Smooth muscle cell of trachea (primary cell): ENCODE measurements at places on chromosomes 5 and 9. TPM values are rescaled to one million over a fixed set of nuclear protein-coding genes. Genes with fewer than 3 reads are reported as not detected.

ZFP2 gene
- total RNA-seq = 1.6 and 1.8 TPM in 2 replicates

SPATA31A3 gene
- not detected in 2 replicates for total RNA-seq

EPB41L4B gene
- 0.15 and 0.66 TPM in 2 replicates for total RNA-seq

CCL21 gene
- not detected in 2 replicates for total RNA-seq

OGN gene
- 17.5 and 19.6 TPM in 2 replicates for total RNA-seq

MCC gene
- total RNA-seq = 33.5 and 51.3 TPM in 2 replicates

NAIF1 gene
- 14.2 and 14.3 TPM in 2 replicates for total RNA-seq

RBM22 gene
- total RNA-seq = 22.8 and 24.1 TPM in 2 replicates

CCNI2 gene
- not detected in 2 replicates for total RNA-seq

SLCO6A1 gene
- not detected in 2 replicates for total RNA-seq

LCN2 gene
- total RNA-seq = not detected in 2 replicates

PRR16 gene
- 5.8 and 9.3 TPM in 2 replicates for total RNA-seq

TCF7 gene
- 5.1 and 7.1 TPM in 2 replicates for total RNA-seq

TAF11L10 gene
- total RNA-seq = not detected in 2 replicates

QRFP gene
- total RNA-seq = not detected in 2 replicates

SNX30 gene
- total RNA-seq = 17.6 and 24.8 TPM in 2 replicates

HTR1A gene
- total RNA-seq = not detected in 2 replicates

SPATA6L gene
- total RNA-seq = 0.15 and 0.17 TPM in 2 replicates

UBE2QL1 gene
- under 0.01 TPM in 1 of 2 replicates, not detected in the other for total RNA-seq

GPX8 gene
- total RNA-seq = 124 and 134 TPM in 2 replicates

SPINK13 gene
- total RNA-seq = not detected in 2 replicates

EGFLAM gene
- total RNA-seq = 2.5 and 3.0 TPM in 2 replicates

KCNN2 gene
- 0.44 TPM in 1 of 2 replicates, not detected in the other for total RNA-seq

PTPRD gene
- total RNA-seq = 13.1 and 21.5 TPM in 2 replicates

LHX3 gene
- under 0.01 TPM in 1 of 2 replicates, not detected in the other for total RNA-seq

CFAP90 gene
- total RNA-seq = 0.17 TPM in 1 of 2 replicates, not detected in the other

SLC26A2 gene
- total RNA-seq = 12.4 and 12.6 TPM in 2 replicates

HDHD3 gene
- 5.7 and 11.4 TPM in 2 replicates for total RNA-seq

TMEM203 gene
- total RNA-seq = 41.5 and 48.8 TPM in 2 replicates

TAS2R1 gene
- total RNA-seq = not detected in 2 replicates

CXCL14 gene
- total RNA-seq = 0.33 TPM in 1 of 2 replicates, not detected in the other

CD14 gene
- total RNA-seq = 0.44 and 0.50 TPM in 2 replicates

PDE6A gene
- not detected in 2 replicates for total RNA-seq

GLIPR2 gene
- total RNA-seq = 57.0 and 62.5 TPM in 2 replicates

CDH9 gene
- not detected in 2 replicates for total RNA-seq

BTNL3 gene
- not detected in 2 replicates for total RNA-seq

OSMR gene
- total RNA-seq = 73.0 and 74.9 TPM in 2 replicates

NR6A1 gene
- 0.44 and 0.66 TPM in 2 replicates for total RNA-seq

PHAX gene
- 45.7 and 61.5 TPM in 2 replicates for total RNA-seq

CPLANE1 gene
- 18.4 and 27.6 TPM in 2 replicates for total RNA-seq

FCN2 gene
- not detected in 2 replicates for total RNA-seq

DPYSL3 gene
- 175 and 185 TPM in 2 replicates for total RNA-seq

HSPB3 gene
- 0.33 TPM in 1 of 2 replicates, not detected in the other for total RNA-seq

UBE2D2 gene
- total RNA-seq = 50.0 and 61.2 TPM in 2 replicates
